CD4-positive, alpha-beta T cell treated with Interleukin-15 for 4 hours (primary cell): ENCODE measurements at places on chromosomes 5 and 9.

DNA sequence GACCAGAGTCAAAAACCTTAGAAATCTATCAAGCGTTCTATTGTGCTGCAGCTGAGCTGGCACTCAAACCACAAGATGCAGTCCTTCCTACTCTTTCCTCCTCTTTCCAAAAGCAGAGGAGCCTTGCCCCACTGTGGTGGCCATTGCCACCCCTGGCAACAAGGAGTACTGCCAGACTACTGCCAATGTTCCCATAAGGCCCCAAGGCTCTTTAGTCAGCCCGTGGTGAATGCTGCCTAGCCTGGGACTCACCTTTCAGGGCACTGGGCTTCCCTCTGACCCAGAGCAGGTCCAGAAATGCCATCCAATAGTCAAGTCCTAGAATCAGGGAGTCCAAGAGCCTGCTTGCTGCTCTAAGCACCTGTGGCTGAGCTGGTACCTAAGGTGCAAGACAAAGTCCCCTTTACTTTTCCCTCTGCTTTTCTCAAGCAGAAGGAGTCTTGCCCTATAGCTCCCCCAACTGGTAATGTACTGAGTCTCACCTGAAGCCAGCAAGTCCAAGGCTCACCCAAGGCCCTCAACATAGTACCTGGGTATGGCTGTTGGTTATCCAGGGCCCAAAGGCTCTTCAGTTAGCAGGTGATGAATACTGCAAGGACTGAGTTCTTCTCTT is 219.4 kb downstream of the ATPSCKMT start:
- no peak for DNase-seq

GRCh38 chr9:104025945-104026344 is 68.2 kb upstream of the SMC2 start:
- no peak for DNase-seq

GRCh38 chr5:42507451-42508097 is 84.3 kb downstream of the GHR start:
- no peak for DNase-seq

- DNase-seq: no peak
Observed at GRCh38 chr5:462051-462481, 19.1 kb downstream of the EXOC3 start.

GRCh38 chr9:92563116-92564100 is 27.6 kb upstream of the ECM2 start:
- no peak for DNase-seq

DNA sequence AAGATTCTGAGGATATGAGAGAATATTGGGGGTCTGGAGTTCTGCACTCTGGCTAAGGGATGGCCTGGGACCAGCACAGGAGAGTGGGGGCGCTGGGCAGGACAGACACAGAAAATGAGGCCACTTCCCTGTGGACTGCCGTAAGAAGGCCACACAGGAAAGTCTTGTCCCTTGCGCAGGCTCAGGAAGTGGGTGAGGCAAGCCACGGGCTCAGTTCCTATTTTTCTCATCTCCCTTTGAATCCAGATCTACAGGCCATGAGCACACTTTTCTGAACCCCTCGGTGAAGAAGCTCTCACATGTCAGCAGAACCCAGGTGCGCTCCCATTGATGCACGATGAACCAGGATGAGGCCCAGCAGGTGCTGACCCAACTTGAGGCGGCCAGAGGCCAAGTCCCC is 207.4 kb downstream of the AGTPBP1 start:
- DNase-seq: no peak

DNA sequence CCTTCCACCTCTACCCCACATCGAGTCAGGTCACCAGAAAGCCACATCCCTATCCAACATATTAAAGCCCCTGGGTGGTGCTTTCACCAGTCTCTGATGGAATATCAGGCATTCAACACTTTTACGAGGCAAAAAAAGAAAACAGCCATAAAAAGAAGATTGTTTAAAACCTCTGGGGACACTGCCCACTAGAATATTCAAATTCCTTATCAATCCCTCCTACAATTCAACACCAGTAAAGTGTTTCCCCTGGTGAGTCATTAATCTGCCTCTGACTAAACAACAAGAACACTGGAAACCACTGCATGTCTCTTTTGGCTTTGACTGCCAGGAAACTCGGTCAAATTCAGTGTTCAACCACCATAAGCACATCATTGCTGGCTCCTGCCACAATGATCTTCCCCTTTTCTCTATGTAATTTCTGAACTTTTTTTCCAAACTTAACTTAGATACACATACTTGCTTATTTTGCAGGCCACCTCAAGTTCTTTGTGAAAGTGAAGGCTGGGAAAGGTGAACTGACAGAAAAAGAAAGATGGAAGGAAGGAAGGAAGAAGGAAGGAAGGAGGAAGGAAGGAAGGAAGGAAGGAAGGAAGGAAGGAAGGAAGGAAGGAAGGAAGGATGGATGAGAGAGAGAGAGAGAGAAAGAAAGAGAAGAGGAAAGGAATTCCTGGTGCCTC is 105.3 kb downstream of the PAX5 start:
- DNase-seq: no peak

DNA sequence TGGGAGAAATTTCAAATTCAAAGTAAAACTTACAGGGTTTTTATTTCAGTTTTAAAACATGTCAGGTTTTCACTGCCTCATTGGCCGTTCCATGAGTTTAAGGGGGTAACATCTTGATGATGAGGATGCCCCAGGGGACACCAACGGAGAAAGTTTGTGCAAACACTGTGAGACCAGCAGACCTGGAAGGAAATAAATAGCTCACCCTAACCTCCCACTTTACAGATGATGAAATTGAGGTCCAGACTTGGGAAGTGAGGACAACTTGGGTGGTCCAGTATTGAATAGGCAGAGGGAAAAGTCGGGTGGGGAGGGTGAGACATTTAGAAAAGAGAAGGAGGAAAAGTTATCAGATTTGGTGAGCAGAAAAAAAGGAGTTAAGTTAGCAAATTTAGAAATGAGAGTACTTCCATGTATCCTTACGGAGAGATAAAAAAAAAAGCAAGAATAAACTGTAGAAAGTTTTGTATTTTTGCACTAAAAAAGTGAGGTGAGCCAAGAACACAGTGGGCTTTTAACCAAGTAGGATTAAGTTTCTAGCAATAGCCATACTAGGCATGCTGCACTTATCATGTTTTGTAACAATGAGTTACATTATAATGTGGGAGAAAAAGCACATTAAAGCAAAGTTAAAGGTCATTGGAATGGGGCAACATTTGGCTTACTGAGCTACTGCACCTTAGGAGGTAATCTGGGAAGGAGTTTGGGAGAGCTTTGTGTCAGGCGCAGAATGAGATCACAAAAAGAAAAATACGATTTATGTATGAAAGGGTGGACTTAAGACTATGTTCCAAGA is 125.1 kb downstream of the GAS1 start:
- no peak for DNase-seq

DNA sequence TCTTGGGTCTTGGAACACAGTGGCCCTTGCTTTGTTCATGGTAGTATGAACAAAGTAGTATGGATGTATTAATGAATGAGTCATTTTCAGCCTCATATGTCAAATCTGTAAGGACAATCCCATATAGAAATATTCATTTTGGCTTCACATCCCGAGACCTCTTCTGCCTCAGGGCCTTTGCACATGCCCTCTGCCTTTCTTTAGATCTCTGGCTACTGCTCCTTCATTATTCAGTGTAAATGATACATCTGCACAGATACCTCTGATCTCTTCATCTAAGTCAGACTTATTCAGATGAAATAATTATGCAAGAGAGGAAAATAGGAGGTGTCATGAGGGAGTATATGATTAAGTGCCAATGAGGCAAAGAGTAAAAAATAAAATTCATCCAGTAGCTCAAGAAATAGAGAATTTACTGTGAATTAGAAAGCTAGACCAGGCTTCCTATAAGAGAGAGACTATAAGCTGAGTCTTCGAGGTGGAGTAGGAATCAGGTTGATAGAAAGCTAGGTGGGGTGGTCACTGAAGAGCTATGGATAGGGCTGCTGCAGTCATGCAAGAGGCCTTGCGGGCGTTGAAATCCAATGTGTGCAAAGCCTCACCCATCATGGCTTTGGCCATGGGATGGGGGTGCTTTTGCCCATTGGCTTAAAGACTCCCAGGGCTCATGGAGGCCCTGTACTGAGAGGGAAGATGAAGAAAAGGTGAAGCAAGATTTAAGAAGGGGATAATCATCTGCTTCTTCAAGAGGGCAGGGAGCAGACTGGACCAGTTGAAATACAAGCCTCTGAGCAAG is 3.7 kb upstream of the TTLL11 start:
- DNase-seq: no peak

- no peak for DNase-seq
Observed at GRCh38 chr5:7848296-7848695, 2.6 kb downstream of the CFAP90 start.

DNA sequence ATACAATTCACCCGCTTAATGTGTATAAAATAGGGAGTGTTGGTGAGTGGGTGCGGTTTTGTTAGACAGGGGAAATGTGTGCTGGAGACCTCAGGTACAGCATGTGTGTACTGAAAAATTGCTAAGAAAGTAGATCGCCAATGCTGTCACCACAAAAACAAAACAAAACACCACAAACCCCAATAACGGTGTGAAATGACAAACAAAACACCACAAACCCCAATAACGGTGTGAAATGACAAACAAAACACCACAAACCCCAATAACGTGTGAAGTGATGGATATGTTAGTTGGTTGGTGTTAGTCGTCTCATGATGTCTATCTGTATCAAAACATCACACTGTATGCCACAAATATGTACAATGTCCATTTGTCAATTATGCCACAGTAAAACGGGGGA is 14.2 kb upstream of the GFPT2 start:
- DNase-seq: peak; percentile 24

- DNase-seq: no peak
Observed at GRCh38 chr5:38317868-38318267, 59.5 kb downstream of the EGFLAM start.

DNA sequence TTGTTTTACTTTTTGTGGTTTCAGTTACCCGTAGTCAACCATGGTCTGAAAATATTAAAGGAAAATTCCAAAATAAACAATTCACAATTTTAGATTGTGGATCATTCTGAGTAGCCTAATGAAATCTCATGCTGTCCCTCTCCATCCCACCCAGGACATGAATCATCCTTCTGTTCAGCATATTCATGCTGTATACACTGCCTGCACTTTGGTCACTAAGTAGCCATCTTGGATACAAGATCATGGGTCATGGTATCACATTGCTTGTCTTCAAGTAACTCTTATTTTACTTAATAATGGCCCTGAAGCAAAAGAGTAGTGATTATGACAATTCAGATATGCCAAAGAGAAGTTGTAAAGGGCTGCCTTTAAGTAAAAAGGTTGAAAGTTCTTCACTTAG is 536.5 kb upstream of the ACO1 start:
- no peak for DNase-seq
